Upper lobe of right lung (tissue), 1 donor: ENCODE measurements at places on chromosomes 16 and 17.

GRCh38 chr17:7839876-7840261 lies 5.9 kb downstream of the KDM6B start:
- H3K36me3 ChIP-seq: peaks cover 5% of the 10 kb centered on the region
- peaks cover 46% of the 10 kb centered on the region for H3K4me1 ChIP-seq
- no peak for DNase-seq

GRCh38 chr16:85329059-85329812 lies 217.0 kb upstream of the CIBAR2 start:
- no peak overlapping the region for H3K27ac ChIP-seq
- DNase-seq: no peak
- no peaks in the 10 kb centered on the region for H3K36me3 ChIP-seq
- no peak overlapping the region for H3K4me3 ChIP-seq

- DNase-seq: no peak
- H3K4me1 ChIP-seq: no peaks in the 10 kb centered on the region
- no peaks in the 10 kb centered on the region for H3K36me3 ChIP-seq
- no peak overlapping the region for H3K27ac ChIP-seq
Measured at GRCh38 chr16:64196444-64196843, 925.4 kb downstream of the CDH11 start.

DNA sequence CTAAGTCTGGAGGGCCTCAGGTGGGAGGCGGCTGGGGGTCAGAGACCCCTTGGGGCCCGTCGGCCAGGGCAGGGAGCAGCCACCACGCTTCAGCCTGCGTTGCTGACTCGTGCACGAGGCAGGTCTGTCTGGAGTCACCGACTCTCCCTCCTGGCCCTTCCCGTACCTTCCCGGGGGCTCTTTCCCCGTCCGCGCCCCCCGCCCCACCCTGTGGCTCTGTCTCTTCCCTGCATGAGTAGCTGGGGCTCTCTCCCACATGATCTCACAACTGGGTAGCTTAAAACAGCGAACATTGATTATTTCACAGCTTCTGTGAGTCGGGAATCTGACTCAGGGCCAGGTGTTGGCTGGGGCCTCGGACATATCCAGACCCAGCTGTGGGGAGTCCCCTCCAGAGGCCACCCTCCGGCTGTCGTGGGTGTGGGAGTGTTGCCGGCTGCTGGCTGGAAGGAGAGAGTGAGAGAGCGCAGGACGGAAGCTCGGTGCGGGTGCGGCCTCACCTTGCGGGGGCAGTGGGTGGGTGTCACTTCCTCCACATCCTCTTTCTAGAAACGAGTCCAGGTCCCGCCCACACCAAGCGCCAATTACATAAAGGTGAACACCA lies 17.3 kb downstream of the BAHCC1 start:
- no peaks in the 10 kb centered on the region for H3K36me3 ChIP-seq
- H3K4me1 ChIP-seq: peaks cover 15% of the 10 kb centered on the region
- DNase-seq: no peak
- no peaks in the 10 kb centered on the region for H3K27me3 ChIP-seq
- no peak overlapping the region for H3K27ac ChIP-seq
